ENCODE measurements at places on chromosomes 6 and 20.

- DNase-seq: no peak
Measured at GRCh38 chr6:21502682-21503081, 90.9 kb upstream of the SOX4 start.

GRCh38 chr6:56087421-56087820 is 160.0 kb downstream of the COL21A1 start:
- DNase-seq: no peak

GRCh38 chr20:10634683-10635411 is 39.0 kb downstream of the JAG1 start:
- no peak for DNase-seq

- no peak for DNase-seq
Measured at GRCh38 chr6:160421854-160422253, 73.7 kb downstream of the SLC22A3 start.

DNA sequence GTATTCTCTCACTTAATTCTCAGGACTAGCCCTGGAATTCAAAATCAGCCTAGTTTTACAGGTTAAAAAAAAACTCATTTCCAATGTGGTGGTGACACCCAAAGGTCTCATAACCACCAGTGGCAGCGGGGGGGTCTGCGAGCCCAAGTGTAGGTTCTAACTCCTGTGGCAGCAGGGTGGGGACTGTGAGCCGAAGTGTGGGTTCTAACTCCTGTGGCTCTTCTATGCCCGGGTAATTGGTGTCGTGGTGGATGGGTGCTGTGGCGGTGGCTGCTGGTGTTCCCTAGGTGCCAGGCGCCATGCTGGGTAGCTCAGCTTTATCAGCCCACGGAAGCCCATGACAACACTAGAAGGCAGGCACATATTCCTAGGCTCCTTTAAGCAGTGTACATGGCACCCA is 4.9 kb upstream of the ANKRD60 start:
- DNase-seq: no peak

- no peak for DNase-seq
Measured at GRCh38 chr6:81145506-81145905, 607.0 kb downstream of the TENT5A start.

DNA sequence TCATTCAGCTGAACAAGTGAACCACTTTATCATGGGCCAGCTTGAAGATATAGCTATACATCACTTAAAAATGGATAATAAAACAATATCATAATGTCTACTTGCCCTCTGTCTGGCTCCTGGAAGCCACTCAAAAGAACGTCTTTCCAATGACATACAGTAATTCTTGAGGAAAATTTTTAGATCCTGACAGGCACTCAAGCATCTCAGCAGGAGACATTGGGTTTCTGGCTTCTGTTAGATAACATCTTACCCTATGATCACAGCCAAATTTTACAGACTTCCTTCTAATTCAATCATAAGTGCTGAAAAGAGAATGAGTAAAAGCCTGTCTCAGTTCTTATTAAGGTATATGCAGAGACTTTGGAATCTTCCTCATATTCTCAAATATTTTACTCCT is 330 bp downstream of the CGA start:
- no peak for DNase-seq

DNA sequence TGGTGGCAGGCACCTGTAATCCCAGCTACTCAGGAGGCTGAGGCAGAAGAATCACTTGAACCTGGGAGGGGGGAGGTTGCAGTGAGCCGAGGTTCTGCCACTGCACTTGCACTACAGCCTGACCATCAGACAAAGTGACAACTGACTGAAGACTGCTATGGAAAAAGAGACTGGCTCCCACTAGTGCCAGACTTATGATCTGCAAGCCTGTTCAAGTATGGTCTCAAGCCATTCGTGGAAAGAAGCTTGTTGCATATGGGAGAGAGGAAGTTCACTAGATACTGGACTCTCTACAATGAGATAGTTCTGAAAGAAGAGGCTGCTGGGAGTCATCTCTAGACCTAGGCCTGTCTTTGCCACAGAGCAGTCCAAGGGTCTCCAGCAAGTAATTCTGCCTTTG is 26.7 kb downstream of the MDN1 start:
- no peak for DNase-seq

DNA sequence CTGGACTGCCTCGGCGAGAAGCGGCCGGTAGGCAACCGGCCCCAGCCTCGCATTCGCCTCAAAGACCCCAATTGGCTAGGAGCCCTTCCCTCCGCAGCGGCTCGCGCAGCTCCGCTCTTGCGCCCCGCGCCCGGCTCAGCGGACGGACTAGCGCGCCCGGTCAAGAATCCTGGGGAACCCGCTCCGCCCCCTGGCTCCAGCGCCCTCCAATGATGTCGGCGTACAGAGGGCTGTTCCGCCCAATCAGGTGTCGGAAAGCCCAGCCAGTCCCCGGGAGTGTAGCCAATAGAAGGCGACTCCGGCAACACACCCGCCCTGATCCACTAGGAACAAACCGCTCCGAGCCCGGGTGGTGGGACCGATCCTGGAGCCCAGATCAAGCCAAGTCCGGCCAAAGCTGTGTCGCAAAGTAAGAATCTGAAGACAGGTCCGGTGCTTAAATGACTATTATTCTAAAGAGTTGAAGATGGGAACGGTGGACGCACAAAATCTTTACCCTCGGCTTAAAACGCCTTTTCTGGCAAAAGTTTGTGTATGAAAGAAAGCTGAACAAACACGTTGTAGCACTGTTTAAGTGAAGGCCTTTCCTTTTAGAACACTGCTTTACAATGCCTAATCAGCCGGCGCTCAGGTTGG is 132.2 kb downstream of the OGFRL1 start:
- no peak for DNase-seq

DNA sequence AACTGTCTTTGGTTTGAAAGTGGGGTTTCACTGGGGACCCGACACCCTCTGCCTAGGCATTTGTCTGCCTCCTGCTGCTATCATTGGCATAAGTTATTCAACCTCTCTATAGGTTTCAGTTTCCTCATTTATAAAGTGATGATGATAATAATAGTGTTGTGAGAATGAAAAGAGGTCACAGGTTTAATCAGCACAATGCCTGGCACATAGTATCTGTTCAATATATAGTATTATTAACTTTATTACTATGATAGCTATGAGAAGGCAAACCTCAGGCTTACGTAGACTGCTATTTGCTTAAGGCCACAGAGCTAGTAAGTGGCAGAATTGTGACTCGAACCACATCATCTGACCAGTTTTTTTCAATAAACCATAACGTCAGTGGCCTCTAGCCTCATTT is 256.8 kb downstream of the CDKAL1 start:
- DNase-seq: no peak

All from stimulated activated CD8-positive, alpha-beta memory T cell treated with anti-CD3 and anti-CD28 coated beads, Interleukin-4, amount 100 ng/mL, for 1 hour (primary cell).